ENCODE measurements at places on chromosomes 16 and 17. TPM values are rescaled to one million over a fixed set of nuclear protein-coding genes. Genes with fewer than 3 reads are reported as not detected.

GRCh38 chr16:66274335-66275110 lies 92.0 kb upstream of the CDH5 start:
- H3K36me3 ChIP-seq, result peaks cover 16% of the 10 kb centered on the region
- no peak overlapping the region for H3K4me3 ChIP-seq
- DNase-seq, result no peak
- H3K4me1 ChIP-seq, result peaks cover 5% of the 10 kb centered on the region

DNA sequence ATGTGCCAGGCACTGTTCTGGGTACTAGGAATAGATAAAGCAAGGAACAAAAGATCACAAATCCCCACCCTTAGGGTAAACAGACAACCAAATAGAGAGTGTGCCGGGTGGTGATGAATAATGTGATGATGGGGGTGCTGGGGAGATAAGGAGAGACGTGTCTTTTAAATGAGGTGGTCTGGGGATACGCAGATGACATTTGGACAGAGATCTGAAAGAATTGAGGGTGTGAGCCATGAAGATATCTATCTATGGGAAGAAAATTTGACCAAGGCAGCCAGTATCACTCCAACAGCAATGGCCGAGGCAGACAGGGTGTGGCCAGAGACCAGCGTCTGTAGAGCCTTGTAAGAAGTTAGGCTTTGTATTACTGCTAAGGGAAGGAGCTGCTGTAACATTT lies 165.3 kb downstream of the MRTFB start:
- H3K4me1 ChIP-seq, result no peaks in the 10 kb centered on the region
- peaks cover 6% of the 10 kb centered on the region for H3K36me3 ChIP-seq

DNA sequence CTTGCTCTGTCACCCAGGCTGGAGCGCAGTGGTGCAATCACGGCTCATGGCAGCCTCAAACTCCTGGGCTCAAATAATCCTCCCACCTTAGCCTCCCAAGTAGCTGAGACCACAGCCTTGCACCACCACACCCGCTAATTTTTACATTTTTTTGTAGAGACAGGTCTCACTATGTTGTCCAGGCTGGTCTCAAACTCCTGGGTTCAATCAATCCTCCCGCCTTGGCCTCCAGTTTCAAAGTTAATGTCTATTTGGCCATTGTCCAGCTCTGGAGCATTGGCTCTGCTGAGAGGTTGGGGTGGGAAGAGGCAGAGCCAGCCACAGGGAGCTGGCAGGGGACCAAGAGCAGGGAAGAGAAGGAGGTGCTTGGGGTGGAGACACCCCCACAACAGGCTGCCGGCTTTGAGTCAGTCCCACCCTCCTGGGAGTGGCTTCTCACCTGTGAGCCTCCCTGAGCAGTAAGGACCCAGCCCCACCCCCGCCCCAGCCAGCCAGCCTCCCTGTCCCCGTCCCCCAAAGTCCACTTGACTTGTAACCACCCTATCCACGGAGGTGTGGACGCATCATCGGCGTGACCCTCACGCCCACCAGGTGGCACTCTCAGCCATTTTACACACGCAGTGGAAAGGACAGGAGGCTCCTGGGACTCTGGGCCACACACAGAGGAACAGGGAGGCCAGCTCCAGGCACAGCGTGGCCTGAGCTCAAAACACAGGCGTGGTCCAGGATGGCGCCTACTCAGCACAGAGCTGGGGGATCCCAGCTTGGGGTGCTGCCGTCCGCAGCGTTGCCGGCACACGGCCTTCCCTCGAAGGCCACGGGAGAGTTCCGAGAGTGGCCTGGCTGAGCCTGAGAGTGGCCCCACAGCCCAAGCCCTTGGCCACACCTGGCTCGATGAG lies 22.8 kb upstream of the PVALEF start:
- H3K4me1 ChIP-seq, result peaks cover 12% of the 10 kb centered on the region
- peaks cover 5% of the 10 kb centered on the region for H3K27me3 ChIP-seq
- no peak overlapping the region for H3K4me3 ChIP-seq
- H3K36me3 ChIP-seq, result no peaks in the 10 kb centered on the region
- H3K27ac ChIP-seq, result no peak overlapping the region

- no peak overlapping the region for H3K27ac ChIP-seq
- H3K27me3 ChIP-seq, result peaks cover 17% of the 10 kb centered on the region
- no peaks in the 10 kb centered on the region for H3K36me3 ChIP-seq
- H3K4me1 ChIP-seq, result no peaks in the 10 kb centered on the region
- no peak for DNase-seq
- H3K4me3 ChIP-seq, result no peak overlapping the region
Measured at GRCh38 chr16:88276591-88276990, 106.2 kb upstream of the ZNF469 start.

DNA sequence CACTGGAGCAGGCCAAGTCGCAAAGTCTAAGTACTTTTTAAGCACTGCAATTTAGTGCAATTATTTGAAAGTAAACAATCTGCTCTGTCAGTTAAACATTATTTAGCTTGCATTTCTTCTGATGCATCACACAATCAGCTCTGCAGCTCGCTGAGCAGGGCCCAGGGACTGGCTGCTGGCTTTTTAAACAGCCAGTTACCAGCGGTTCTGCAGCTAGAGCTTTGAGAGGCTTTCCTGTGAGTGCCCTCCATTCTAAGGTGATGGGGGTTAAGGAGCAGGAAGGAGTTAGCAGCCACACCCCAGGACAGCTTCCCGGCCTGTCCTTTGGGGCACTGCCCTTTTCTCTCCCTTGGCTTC lies 154.3 kb downstream of the SALL1 start:
- H3K27me3 ChIP-seq, result no peaks in the 10 kb centered on the region
- no peak overlapping the region for H3K4me3 ChIP-seq
- no peak overlapping the region for H3K27ac ChIP-seq
- no peaks in the 10 kb centered on the region for H3K36me3 ChIP-seq
- DNase-seq, result no peak

- no peak overlapping the region for H3K4me3 ChIP-seq
- no peak overlapping the region for H3K27ac ChIP-seq
- no peaks in the 10 kb centered on the region for H3K36me3 ChIP-seq
Measured at GRCh38 chr17:27986805-27987684, 55.4 kb upstream of the NLK start.

SPNS1 gene
- 27.0 TPM for polyA plus RNA-seq

BBS2 gene
- 26.1 TPM for polyA plus RNA-seq

GGA3 gene
- polyA plus RNA-seq, result 31.6 TPM

All from naive B cell (primary cell).